ENCODE measurements at places on chromosomes 4 and X. TPM values are rescaled to one million over a fixed set of nuclear protein-coding genes. Genes with fewer than 3 reads are reported as not detected.

DNA sequence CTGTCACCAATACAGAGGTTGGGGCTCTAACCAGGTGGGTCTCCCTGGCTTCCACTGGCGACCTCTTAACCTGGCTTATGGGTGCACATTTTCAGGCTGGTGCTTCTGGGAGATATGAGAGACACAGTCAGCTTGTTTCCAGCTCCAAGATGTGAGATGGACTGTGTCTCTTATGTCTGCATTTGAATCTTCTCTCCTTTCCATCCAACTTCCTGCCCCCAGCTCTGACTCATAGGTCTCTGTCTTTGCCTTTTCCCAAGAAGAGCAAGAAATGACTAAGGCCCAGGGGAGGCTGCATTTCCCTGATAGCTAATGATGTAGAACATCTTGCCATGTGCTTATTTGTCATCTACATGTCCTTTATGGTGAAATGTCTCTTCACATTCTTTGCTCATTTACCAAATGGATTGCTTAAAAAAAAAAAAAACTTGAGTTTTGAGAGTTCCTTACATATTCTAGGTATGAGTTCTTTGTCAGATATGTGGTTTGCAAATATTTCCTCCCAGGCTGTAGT lies 3.2 kb upstream of the UXT start:
- DNase-seq = no peak

DNA sequence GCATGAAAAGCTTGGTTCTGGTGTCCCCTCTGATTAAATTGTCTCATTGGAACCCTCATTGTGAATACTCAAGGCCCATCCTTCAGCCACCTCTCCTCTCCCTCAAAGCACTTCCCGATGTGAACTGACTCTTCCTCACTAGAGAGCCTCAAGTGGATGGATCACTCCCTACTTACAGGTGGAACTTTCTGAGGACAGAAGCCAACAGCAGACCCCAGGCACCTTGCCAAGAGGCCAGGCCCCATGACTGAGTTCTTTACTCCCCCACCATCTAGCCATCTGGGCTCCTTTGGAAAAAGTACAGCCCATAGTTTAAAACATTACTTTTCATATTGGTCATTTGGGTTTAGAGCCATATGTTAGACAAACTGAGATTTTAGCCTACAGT lies 224.1 kb downstream of the SHROOM3 start:
- DNase-seq = no peak

Gene HS6ST2
- total RNA-seq = 0.30 TPM

DNA sequence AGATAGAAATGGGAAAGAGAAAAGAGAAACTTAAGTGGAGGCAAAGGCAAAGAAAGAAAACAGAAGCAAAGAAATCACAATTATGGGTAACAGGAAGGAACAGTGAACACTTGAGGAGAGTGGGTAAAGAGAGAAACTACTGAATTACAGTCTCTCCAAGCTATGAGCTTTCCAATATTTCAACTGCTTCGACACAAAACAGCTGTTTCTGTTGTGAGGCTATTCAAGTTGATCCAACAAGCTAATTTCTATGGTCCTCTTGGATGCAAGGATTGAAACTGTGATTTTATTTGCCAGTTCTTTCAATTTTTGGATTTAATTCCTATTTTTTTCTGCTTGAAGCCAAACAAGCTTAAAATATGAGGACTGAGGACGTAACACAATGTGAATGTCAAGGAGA lies 80.5 kb upstream of the ADGRA3 start:
- no peak for DNase-seq

DNA sequence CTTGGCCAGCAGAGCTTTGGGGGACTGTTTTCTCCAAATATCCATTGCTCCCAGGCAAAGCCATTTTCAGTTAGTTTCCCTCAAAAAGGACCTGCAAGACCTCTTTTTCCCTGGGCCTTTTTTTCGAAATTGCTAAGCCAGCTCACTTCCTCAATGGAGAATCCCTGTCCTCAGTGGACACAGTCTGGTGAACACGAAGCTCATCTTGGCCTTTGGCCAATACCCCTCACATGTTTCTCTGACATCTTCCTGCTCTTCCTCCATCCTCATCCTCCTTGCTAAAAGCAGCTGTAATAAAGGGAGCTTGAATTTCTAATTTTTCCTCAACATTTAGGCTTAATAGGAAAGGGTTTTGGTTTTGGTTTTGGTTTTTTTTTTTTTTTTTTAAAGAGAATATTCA lies 17.6 kb upstream of the PRPS1 start:
- no peak for DNase-seq

Gene HMGB3
- total RNA-seq = 5.2 TPM

Gene TMPRSS11D
- not detected for total RNA-seq

GRCh38 chr4:151409470-151410313 lies 716 bp downstream of the FHIP1A start:
- DNase-seq = no peak

Gene HOPX
- total RNA-seq = 2.4 TPM

DNA sequence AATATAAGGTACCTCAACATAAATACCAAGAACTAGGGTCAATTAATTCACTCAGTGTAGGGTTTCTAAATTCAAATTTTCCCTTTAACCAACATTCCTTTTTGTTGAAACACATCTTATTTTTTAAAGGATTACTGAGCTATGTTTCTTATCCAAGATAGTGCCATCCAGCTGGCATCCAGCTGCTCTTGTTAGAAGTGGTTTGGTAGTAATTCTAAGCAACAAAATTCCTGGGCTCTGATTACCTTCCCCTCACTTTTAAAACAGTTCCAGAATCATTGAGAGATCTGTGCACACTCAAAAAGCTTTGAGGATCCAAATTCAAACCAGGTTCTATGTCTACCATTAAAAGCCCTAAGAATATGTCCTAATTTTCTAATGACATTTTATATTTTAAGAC lies 583.7 kb downstream of the TRIML1 start:
- DNase-seq = no peak

Gene HMGN5
- total RNA-seq = 7.5 TPM

Gene IL3RA
- total RNA-seq = 3.3 TPM

Gene PCDH10
- total RNA-seq = 2.5 TPM

Gene NLGN3
- 10.9 TPM for total RNA-seq

Gene FBXW7
- total RNA-seq = 60.9 TPM

DNA sequence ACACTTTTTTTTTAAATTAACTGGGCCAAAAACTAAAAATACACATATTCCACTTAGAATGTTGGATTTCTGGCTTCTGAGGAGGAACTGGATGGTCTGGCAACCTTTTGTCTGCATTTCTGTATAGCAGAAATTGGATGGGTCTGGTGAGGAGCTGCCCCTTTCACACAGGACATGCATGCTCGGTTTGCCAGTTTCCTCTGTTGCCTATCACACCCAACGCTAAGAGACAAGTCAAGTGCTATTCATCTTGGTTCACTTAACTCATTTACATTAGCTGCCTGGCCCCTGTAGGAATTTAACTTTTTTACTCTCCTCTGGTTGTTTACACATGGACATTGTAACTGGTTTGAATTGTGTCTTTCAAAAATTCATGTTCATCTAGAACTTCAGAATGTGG lies 195.7 kb downstream of the PACRGL start:
- no peak for DNase-seq

Gene ZNF732
- total RNA-seq = 0.39 TPM

DNA sequence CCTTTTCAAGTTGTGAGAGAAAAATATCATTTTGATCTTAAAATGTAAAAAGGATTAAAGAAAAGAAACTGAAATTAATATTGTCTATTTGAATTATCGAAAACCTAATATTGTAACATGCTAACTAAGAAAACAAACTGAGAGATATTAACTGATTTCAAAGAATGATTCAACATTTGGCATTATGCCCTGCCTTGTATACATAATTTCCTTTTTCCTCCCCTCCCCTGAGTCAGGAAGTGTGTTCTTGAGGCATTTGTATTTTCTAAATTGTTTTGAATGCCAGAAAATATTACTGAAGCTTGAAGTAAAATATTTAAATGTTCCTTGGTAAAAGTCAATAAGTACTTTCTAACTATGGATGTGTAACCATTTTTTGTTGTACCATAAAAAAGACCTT lies 49.4 kb downstream of the RPS6KA3 start:
- DNase-seq = no peak

Gene GPAT3
- 8.1 TPM for total RNA-seq

- DNase-seq = no peak
These were observed 38.0 kb downstream of the CTBP1 start for GRCh38 chr4:1210971-1211370.
